ENCODE measurements at places on chromosomes 13 and 19.

GRCh38 chr13:49110913-49111170 is 109.3 kb upstream of the MLNR start:
- no peak for DNase-seq

DNA sequence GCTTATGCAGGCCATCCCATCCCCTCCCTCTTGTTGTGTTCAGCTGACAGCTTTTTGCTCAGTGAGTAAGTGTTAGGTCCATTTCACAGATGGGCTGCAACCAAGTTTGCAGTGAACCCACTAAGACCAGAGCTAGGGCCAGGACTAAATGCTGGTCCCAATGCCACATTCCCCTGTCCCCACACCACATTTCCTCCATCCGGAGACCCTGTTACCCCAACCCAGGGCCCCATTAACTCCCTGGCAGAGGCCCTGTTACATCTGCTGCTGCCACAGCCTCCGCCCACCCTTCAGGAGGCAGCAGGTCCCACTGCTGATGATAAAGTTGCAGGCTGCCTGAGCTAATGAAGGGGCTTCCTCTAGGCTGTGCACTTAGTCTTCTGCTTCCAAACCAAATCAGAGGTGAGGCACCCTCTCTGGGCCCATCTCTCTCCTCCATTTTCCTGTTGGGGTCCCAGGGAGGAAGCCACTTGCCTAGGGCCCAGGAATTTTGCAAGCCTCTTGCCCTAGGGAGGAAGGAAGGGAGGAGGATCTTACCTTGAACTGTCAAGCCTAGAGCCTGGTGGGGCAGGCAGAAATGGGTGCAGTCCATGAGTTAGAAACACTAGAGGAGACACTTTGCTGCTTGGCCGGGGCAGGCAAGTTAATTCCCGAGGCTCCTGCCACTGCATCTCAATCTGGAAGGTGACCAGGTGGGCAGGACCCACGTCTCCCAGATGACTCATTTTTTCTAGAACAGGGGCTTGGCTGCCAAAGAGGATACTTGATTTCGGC is 3.4 kb upstream of the USF2 start:
- no peak for DNase-seq

GRCh38 chr13:112069061-112069844 is 2.3 kb downstream of the SOX1 start:
- DNase-seq: no peak

- DNase-seq: no peak
Observed at GRCh38 chr19:38697197-38697596, 47.1 kb downstream of the CAPN12 start.

DNA sequence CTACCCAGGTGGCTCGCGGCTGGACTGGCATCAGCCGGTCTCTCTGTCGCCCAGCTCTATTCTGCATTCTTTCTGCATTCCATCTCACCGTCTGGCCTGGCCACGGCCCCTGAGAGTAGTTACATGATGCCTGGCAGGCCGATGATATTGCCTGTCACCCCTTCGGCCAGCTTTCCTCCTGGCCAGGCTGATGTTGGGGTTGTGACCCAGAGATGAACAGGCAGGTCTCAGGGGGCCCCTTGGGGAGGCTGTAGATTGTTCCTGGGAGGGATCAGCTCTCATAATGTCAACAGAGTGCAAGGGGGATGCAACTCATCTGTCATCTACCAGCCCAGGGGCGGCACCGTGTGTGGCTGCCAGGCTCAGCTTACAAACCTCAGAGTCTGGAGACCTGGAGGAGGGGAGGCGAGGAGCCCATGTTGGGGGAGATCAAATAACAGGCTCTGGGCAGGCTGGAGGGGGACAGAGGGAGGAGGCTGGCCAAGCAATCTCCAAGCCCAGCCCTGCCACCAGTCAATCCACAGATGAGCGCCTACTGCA is 13.6 kb upstream of the FBXO17 start:
- DNase-seq: no peak

DNA sequence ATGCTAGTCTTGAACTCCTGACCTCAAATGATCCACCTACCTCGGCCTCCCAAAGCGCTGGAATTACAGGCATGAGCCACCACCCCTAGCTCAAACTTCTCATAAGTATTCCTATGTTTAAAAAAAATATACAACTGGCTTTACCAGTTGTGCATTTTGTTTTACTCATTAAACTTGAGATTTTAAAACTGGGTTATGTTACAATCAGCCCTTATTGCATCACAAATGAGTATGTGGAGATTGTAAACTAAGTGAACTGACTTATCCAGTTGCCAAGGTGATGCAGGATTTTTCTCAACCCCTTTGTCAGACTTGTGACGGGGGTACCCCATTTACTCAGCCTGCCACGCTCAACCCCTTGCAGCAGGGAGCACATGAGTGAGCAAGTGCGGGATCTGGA is 14.4 kb upstream of the GTF2F2 start:
- DNase-seq: no peak

DNA sequence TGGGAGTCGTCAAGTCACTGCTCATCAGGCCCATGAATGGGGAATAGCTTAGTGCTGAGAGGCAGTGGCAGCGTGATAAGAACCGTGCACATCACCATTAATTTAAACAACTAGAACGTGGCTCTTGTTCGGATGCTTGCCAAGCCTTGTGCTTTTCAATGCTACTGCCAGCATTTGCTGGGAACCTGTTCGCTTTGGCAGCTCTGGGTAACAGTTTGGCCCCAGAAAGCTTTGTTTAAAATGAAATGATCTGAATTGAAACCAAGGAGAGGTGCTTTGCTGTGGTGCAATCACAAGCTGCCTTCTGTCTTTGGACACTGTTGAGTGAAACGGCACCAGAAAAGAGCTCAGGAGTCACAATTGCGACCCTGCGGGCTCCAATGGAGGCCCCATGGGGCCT is 53.5 kb upstream of the OLFM4 start:
- no peak for DNase-seq

DNA sequence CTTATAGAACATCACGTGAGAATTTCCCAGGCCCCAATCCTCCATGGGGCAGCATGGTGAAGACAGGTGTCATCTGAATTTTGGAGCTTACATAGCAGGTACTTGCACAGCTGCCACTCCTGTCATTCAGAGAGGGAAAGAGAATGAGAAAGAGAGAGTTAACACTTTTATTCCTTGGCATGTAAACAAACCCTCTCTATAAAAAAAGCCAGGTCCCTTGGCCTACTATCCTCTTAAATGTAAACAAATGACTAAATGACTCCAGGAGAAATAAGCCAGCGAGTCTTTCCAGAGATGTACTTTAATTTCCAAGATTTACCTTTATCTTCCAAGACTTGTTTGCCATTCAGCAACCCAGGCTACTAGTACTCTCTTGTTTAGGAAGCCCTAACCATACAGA is 195.3 kb upstream of the HTR2A start:
- DNase-seq: no peak

DNA sequence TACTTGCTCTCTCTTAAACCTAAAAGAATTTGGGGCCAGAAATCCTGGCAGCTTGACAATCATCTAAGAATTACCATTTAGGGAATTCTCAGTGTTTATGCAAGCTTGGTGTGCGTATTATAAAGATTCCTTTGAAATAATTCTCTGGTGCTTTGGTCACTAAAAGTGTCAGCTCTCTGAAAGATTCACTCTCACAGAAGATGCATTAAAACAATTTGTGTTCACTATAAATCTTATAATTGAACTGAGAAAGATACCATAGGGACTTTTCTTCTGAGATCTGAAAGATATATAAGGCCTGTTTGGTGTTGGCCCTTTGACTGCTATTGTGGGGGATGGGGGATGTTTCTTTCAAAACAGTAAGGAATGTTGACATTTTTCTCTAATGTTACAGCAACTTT is 27.3 kb downstream of the EPSTI1 start:
- no peak for DNase-seq

GRCh38 chr13:21054313-21054712 is 7.1 kb downstream of the LATS2 start:
- DNase-seq: no peak

DNA sequence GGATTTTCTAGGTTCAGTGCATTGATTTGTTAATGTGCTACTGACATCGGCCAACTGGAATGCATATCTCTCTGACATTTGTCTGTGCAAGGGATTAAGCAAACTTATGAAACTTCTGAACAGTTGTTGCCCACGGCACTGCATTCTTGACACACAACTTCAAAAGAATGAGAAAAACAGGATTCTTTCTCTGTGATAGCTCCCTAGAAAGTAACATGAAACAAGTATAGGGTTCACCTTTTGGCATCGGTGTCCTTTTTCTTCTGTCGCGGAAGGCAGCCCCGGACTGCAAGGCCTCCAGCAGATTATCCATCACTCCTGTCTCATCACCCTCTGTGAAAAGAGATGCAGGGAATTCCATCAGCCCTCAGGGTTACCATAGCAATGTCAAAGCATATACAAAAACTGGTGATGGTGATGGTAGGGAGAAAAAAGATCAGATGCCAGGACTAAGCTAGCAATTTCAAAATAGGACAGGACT is 389.2 kb downstream of the DIAPH3 start:
- no peak for DNase-seq

DNA sequence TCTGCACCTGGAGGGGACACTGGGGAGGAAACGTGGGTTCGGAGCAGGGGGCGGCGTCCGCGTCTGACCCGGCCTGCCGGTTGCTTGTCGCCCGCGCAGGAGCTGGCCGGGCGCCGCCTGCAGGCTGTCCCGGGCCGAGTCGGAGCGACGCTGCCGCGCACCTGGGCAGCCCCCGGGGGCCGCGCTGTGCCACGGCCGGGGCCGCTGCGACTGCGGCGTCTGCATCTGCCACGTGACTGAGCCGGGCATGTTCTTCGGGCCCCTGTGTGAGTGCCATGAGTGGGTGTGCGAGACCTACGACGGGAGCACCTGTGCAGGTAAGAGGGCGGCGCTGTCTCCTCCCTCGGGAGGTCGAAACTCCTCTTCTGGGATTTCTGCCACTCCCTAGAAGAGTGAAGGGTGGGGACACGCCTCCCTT is 1.3 kb downstream of the ITGBL1 start:
- DNase-seq: no peak

DNA sequence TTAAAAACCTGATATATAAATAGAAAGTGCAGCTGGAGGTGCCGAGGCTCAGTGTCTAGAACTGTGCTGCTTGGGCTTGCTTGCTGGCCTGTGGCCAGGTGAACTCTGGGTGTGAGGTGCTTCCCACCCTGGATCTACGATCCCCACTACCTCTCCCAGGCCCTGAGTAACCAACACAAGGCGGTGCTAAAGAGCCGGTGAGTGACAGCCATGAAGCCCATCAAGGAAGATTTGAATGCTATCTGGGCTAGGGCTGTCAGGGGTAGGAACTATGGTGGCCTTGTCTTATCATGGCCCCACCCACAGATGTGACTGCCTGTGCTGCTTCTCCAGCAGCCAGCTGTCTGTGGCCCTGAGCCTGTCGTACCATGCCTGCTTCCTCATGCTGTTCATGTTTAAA is 25.6 kb upstream of the ZNF91 start:
- no peak for DNase-seq

DNA sequence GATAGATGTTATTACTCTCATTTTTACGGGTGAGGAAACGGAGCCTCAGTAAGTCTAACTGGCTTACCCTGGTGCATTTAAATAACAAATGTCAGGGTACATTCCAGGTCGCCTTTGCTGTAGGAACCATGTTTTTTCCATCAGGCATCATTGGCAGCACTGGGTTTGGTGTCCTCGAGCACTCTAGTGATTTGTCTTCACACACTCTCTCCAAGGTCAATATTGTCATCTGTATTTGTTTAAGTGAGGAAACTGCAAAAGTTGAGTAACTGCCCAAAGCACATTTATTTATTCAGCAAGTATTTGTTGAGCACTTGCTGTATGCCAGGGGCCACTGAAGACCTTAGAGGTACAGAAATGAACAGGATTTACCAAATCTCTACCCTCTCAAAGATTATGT is 78.6 kb downstream of the DCT start:
- no peak for DNase-seq

- no peak for DNase-seq
Observed at GRCh38 chr13:87123987-87124784, 547.0 kb upstream of the SLITRK5 start.

DNA sequence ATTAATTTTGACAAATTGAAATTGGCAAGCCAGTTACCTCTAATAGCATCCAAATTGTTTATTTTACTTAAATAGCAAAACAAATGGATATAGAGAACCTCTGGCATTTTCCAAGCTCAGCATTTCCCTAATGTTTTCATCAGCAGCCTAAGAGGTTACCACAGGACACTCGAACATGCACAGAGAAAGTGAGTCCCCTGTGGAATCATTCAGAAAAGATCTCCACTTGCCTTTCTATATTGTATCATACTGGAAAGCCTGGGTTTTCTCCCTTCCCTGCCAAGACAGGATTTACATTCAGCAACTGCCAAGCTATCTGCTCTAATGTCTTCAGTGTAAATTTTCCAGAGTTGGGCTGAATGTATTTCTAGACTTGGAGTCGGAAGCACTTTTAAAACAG is 188.9 kb downstream of the KCTD12 start:
- DNase-seq: no peak

DNA sequence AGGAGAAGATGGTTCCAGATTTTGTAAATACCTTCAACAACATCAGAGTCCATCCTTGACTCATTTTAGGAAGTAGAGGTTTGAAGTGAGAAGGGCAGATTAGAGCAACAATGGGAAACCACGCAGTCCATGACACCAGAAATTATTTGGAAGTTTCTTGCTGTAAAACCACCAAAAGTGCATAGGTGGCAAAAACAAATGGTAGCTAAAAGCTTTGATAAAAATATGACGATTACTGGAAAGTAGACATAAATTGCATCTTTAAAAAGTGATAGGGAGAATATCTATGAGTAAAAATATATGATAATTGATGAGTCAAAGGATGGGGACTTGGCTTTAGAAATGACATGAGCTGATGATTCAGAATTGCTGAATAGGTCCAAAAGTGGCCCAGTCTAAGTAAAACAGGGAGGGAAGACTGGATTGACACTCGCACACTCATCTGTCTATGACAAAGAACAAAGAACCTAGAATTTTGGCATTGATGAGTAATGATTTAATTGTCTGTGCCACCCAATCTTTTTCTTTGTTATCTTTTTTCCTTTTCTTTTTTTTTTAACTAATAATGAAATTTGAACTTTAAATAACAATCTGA is 472.2 kb downstream of the MYO16 start:
- no peak for DNase-seq

DNA sequence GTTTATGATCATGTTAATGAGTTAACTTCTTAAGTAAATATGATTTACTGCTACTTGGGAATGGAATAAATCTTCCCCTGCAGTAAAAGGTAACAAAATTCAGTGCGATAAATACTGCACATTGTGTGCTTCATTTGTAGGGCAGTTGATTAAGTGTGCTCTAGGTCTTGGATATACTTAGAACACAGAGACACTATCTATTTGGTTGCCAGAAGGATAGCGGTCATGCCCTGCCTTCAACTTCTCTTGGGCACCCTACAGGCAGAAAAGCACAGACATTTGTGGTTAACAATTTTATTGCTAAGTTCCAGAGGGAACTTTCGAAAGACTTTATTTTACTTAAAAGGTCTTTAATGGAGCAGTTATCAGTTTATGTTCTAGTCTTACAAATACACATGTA is 605.8 kb downstream of the PCDH9 start:
- DNase-seq: no peak

Data from CD4-positive, alpha-beta T cell treated with Interleukin-10 for 1 hour (primary cell).